ENCODE measurements at places on chromosomes 6 and 20.

DNA sequence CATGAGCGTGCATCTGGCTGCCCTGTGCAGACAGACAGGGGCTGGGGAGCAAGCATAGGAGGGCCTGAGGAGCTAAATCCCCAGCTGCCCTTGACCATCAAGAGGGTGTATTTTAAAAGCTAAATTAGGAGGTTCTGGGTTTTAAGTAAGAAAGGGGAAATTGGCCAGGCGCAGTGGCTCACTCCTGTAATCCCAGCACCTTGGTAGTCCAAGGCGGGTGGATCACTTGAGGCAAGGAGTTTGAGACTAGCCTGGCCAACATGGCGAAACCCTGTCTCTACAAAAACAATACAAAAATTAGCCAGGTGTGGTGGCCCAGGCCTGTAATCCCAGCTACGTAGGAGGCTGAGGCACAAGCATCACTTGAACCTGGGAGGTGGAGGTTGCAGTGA, 27.8 kb downstream of the SERPINB6 start:
- no peak for DNase-seq

DNA sequence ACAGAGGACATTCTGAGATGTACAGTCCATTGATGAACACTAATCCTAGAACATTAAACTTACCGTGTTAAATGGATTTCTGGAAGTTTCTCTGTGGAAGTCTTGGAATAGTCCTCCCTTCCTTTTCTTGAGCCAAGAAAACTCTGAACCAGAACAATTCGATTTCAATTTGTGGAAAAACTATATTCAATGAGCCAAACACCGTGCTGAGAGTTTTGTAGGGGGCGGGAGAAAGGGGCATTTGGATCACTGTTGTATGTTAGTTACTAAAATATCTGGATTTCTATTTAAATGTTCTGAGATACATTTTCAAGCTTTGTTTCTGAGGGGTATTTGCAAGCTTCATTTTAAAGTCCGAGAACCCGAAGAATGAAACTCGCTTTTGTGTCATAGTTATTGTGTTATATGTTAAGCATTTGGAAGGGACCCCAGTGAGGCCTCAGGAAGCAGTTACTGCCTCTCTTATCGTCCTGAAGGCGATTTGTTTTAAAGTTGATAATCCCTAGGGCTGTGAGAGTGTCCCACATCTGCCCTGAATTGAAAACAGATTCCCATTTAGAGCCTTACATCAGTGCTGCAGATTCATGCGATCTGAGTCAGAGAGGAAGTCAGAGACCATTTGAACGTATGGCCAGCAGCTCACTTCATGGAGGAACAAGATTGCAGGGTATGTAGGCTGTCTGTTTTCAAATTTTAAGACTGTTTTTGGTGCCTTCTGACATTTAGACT, 70.8 kb upstream of the SASH1 start:
- DNase-seq: no peak

DNA sequence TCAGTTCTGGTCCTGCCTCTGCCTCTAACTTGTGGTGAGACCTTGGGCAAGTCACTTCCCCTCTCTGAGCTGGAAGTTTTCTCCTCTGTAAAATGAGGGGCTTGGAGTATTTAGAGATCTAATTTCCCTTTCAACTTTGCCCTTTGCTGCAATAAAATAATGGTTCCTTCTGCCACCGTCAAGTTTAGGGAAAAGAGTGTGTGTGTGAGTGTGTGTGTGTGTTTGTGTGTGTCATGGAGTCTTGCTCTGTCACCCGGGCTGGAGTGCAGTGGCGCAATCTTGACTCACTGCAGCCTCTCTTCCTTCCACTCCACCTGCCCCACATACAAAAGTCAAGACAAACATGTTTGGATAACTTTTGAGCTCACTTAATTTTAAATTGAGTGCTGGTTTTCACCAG, 39.2 kb upstream of the PIM1 start:
- DNase-seq: no peak

DNA sequence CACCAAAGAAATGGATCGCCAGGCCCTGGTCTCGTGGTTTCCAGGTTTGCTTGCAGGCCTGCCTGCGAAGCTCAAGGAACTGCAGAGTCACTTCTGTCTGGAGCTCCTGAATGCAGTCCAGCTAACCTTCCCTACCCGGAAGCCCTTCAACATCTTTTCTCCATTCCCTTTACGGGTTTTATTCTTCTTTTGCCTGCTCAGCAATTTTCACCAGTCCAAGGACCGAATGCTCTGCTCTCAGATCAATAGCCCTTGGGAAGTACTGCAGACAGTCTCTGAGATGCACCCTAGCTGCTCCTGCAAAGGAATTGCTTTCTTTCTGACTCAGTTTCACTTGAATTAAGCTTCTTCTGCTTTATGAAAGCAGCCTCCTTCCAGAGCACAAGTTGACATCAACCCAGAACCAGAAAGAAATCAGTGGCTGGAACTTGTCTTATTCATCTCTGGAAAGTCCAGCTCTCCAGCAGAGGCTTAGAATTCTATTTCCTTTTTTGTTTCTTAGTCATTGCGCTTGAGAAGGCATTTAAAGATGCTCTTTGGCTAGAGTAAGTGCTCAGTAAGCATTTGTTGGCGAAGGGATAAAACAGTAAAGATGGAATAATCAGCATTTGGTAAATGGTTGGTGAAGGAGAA, 18.7 kb upstream of the YWHAB start:
- DNase-seq: no peak

- DNase-seq: no peak
These were observed 160.3 kb downstream of the KIF16B start for GRCh38 chr20:16412906-16413305.

DNA sequence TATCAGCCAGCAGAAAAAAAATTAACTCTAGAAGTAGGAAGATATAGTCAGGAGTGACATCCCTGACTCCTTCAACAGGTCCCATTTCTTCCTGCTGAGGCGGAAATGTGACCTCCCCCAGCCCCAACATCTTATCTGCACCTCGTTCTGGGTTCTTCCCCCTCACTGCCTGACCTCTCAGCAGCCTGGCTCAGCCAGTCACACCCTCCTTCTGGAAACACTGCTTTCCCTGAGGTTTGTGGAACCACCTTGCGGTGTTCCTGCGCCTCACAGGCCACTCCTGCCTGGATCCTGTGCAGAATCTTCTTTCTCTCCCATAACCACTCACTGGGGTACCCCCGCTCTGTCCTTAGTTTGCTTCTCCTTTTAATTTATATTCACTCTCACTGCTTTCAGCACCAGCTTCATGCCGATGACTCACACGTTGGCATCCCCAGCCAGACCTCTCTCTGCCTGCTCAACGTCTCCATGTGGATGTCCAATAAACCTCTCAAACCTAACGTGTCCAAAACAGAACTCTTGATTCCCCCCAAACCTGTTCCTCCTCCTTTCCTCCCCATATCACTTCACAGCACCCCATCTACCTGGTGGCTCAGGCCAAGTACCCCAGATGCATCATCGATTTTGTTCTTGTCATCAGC, 222.8 kb upstream of the PLN start:
- no peak for DNase-seq

DNA sequence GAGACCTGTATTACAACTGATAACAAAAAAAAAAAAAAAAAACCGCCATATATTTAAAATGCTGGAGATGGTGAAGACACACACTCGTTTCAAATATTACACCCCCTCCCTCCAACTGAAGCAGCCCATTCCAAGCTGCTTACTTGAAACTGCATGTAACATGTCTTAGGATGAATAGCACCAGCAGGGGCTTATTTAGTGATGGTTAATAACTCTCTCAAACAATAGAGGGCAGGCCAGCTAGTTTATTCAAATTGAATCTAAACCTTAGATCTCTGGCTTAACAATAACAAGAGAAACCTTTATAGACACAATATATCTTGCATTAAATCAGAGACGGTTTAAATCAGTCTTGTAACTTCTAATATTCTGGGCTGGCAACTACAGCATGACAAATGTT, 9.3 kb upstream of the JPH2 start:
- DNase-seq: no peak

DNA sequence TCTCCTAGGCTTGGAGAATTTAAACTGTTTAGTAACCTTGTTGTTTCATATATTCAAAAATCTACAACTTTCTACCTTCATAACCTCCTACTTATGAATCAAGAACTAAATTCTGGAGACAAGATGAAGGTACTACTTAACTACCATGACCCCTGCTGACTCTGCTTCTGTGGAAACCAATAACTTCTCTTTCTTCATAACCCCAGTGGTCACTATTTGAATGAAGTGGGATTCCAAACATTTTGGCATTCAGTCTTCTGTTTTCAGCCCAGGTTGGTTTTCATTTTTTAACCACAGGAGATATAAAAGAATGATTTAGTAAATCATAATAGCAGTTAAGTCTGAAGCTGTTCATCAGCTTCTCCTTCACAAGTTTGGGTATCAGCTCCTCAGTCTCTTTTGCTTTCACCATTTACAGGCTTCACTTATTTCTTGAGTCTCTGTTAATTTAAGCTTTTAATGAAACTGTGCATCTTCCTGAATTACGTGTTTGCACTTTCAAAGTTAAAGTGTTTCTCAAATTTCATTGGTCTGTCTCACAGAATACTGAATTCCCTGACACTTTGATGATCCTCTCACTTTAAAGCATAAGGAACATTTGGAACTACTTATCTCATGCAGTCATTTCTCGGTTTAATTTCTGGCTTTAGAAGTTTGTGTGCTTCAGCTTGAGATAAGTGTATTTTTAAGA, 9.5 kb downstream of the SENP6 start:
- DNase-seq: no peak

Data from T-helper 1 cell (primary cell).